ENCODE measurements at places on chromosomes 1 and 21.

GRCh38 chr1:166937962-166938361 is 37.4 kb downstream of the ILDR2 start:
- no peak for DNase-seq

DNA sequence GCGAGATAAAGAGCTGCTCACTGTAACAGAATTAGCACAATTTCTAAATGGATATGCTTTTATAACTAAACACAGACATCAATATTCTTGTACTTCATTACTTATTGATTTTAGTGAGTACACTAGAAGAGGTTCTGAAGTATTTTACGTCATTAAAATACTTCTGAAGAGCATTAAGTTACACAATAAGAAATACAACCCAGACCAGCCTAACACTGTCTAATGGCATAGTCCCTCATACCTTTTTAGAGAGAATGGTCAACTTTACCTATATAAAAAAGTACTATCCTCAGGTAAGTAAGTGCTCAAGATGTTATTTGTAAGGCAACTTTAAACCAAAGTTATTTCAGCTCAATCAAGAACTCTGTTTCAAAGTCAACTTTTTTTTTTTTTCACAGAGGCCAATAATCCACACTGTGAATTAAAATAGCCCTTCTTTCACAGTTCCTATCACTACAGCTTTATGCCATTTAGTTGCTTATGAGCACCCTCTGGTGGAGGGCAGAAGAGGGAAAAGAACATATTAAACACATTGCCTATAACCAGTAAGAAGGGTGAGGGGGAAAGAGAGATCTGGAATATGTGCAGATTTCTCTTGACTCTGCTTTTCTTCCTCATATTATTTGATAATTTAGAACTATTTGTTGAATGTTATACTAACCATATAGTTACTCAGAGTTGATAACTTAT is 182.1 kb upstream of the DMRTA2 start:
- DNase-seq, result no peak

- DNase-seq, result no peak
These were observed 1030.3 kb upstream of the ADGRL4 start for GRCh38 chr1:80036690-80037432.

DNA sequence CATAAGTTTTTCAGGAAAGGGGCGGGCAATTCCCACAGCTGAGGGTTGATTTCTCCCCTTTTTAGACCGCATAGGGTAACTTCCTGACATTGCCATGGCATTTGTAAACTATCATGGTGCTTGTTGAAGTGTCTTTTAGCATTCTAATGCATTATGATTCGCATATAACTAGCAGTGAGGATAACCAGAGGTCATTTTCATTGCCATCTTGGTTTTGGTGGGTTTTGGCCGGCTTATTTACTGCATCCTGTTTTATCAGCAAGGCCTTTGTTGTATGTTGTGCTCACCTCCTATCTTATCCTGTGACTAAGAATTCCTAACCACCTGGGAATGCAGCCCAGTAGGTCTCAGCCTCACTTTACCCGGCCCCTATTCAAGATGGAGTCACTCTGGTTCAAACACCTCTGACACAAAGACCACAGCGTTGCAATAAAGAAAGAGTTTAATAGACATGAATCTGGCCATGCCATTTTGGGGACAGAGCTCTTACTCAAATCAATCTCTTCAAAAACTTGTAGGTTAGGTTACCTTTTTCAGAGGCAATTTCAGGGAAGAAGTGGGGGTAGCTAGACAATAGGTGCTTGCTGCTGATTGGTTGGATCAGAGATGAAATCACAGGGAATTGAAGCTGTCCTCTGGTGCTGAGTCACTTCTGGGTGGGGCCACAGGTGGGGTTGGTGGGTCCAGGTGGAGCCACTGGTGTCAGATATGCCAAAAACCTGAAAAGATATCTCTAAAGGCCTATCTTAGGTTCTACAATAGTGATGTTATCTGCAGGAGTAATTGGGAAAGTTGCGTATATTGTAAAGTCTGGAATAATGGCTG is 23.3 kb downstream of the TBX19 start:
- no peak for DNase-seq

- DNase-seq, result no peak
These were observed 279.5 kb downstream of the ZNF326 start for GRCh38 chr1:90274376-90274775.

- DNase-seq, result no peak
These were observed 63.8 kb downstream of the BCAR3 start for GRCh38 chr1:93617670-93618499.

- no peak for DNase-seq
These were observed 87.6 kb upstream of the SELENON start for GRCh38 chr1:25712299-25712970.

- DNase-seq, result peak; percentile 15
These were observed 257.2 kb downstream of the MRPL39 start for GRCh38 chr21:25350056-25350455.

DNA sequence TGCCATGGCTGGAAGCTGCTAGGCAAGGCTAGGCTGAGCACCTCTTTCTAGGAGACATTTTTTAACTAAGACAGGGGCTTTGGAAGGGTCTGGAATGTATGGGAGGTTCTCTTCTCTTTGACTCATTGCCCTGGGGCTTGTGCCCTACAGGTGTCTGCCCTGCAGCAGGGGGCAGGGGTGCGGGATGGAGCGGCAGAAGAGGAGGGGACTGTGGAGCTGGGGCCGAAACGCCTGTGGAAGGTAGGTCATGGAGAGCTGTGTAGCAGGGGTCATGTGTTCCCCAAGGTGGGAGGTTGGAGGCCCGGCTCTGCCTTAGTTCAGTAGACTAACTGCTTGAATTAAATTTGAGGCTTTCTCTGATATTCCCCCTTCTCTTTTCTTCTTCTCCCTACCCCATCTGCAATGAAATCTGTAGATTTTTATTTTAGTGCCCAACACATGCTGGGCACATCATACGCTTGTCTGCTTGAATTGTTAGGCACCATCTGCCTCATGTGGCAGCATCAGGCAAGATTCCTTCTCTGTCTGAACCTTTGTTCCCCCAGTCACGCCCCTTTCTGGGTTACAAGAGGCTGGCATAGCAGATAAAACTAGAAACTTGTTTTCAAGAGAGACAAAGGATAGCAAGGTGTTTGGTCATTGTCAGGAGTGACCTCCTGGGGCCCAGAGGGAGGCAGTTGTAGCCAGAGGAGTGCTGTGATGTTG is 18.4 kb downstream of the PPFIA4 start:
- DNase-seq, result no peak

- no peak for DNase-seq
These were observed 32.6 kb downstream of the B3GALT5 start for GRCh38 chr21:39645331-39645730.

GRCh38 chr1:85144351-85144750 is 56.5 kb downstream of the SYDE2 start:
- no peak for DNase-seq

- no peak for DNase-seq
These were observed 31.0 kb downstream of the KANK4 start for GRCh38 chr1:62288224-62288623.

- no peak for DNase-seq
These were observed 36.7 kb downstream of the SLC19A1 start for GRCh38 chr21:45505416-45506021.

DNA sequence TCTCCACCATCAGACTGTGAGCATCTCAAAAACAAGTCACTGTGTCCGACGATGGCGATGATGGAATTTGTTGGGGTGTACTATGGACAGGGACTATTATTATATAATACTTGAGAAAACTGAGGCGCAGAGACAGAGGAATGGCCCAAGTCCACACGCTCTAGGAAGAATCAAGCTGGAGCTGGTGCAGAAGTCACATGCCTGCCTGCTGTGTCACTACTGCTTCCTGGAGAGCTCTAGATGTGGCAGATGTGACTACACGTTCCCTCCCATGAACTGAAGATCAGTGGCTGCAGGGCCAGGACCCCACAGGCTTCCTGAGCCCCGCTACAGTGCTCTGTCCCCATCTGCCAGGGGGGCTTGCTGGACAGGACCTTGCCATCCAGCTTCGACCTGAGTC is 56.9 kb downstream of the TRABD2B start:
- no peak for DNase-seq

DNA sequence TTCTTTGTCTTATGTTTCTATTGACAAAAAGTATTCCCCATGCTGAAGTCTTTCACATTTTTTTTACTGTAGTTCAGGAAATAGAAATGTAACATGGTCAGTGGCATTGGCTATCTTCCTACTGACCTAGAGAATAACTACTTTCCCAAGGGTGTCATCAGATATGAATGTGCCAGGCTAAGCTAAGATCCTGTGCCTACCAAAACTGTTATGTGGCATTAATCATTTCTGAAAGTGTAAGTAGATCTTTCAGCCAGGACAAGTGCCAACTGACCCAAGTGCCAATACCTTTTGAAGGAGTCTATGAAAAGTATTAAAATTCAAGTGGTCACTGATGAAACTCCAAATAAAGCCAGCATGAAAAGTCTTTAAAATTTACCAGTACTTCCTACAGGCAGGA is 165.3 kb downstream of the TNFSF18 start:
- no peak for DNase-seq

DNA sequence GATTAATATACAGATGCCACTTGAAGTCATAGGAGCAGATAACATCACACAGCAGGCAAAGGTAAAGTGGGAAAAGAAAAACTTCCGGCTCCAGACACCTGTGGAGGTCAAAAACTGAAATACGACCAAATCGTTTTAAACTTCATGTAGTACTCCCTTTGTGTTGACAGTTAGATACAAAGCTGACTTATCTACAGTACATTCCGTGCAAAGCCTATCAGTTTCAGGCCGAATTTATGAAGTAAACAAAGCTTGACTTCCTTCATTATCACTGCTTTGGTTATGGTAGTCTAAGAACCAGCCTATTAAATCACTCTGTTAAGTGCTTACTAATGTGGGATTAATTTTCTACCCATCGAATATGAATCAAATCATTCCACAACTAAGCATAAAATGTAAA is 156.3 kb downstream of the SMYD3 start:
- no peak for DNase-seq

- no peak for DNase-seq
These were observed 22.7 kb downstream of the PRKACB start for GRCh38 chr1:84166797-84167196.

GRCh38 chr1:31780632-31781031 is 16.5 kb upstream of the ADGRB2 start:
- no peak for DNase-seq

GRCh38 chr1:224521904-224522734 is 87.5 kb upstream of the WDR26 start:
- DNase-seq, result no peak

DNA sequence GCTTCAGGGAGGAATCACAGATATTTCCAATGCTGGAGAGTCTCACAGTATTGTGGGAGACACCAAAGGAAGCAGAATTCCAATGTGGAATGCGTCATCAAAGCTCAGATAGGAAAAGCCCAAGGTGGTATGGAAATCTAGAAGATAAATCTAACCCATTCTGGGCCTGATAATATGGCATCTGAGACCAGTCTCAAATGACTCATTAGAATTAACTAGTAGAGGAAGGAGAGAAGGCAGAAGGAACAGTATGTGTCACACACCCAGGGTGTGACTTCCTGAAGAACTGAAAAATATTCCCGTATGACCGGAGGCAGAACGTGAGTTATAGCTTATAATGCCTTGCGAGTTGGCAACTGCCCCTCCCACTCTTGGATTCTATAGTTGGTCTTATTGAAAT is 499.2 kb downstream of the PLPP3 start:
- no peak for DNase-seq

- DNase-seq, result no peak
These were observed 21.3 kb downstream of the IFI16 start for GRCh38 chr1:159030877-159031447.

DNA sequence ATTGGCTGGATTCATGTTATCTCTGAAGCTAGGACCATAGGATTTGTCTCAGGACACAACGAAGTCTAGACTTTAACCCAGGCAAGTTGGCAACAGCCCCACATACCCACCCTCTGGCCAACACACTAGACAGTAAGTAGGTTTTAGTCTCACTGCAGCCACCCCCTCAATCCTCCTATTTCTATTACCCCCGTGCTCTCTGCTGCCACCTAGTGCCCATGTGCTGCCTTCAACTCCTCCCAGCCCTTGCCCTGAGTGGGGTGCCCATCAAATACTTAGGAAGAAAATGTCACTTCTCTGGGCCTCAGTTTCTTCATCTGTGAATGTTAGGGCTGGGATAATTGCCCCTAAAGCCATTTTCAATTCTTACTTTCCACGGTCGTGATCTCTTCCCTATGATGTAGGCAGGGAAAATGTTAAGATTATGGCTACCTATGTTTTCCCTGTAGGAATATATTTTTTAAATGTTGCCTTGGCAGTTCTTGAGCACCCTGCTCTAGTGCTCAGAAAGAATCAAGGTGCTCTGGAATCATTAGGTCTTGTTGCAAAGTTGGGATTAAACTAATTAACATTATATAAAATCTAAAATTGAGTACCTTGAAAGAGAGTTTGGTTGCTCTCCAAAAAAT is 213.0 kb downstream of the LMX1A start:
- DNase-seq, result no peak

GRCh38 chr1:219708919-219709543 is 96.1 kb upstream of the ZC3H11B start:
- no peak for DNase-seq

DNA sequence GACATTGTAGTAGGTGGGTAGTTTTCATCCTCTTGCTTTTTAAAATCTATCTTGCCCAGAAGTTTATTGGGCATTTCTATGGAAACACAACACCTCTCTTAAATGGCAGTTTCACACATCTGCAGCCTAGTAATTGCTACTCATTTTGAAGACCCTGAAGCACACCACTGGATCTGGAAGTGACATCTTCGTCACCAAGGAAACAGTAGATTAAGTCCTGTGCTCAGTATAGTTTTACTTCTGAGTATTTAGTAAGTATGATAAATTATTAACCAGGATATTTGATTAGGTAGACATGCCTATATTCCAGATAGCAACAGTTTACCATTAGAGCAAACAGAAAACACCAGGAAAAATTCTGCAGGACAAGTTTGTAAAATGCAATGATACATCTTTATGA is 48.7 kb downstream of the UCK2 start:
- DNase-seq, result no peak

GRCh38 chr1:58434607-58435006 is 111.9 kb downstream of the OMA1 start:
- DNase-seq, result no peak

GRCh38 chr1:81780705-81781454 is 19.9 kb upstream of the ADGRL2 start:
- no peak for DNase-seq

GRCh38 chr1:208028526-208028925 is 117.6 kb upstream of the CD34 start:
- no peak for DNase-seq

GRCh38 chr1:155082301-155083051 is 3.8 kb downstream of the EFNA3 start:
- DNase-seq, result peak; percentile 52

DNA sequence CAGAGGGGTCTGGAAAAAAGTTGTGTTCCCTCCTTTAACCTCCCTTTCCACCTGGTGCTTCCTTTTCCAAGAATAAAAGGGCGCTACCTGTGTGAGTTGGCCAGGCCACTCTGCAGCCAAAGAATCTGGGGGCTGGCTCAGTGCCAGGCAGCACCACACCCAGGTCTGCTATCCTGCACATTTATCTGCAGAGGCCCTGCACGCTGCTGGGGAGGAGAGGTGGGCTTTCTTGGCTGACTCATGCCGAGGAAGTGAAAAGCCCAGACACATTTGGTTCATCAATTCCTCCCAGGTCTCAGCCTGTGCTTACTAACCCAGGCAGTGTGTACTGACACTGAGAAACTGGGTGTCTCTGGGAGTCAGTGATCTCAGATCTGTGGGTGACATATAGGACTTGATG is 79.8 kb upstream of the F3 start:
- DNase-seq, result no peak

GRCh38 chr1:241375886-241376285 is 18.9 kb upstream of the RGS7 start:
- DNase-seq, result no peak
